T-helper 22 cell (primary cell): ENCODE measurements at places on chromosomes 11 and 22.

- no peak for DNase-seq
These were observed 88.8 kb downstream of the AMBRA1 start for GRCh38 chr11:46504817-46505613.

- DNase-seq = no peak
These were observed 191.2 kb upstream of the TBCEL start for GRCh38 chr11:120832481-120833238.

GRCh38 chr11:86314636-86315035 is 12.6 kb downstream of the HIKESHI start:
- DNase-seq = no peak

- no peak for DNase-seq
These were observed 53.7 kb downstream of the FBXO7 start for GRCh38 chr22:32528316-32528715.

DNA sequence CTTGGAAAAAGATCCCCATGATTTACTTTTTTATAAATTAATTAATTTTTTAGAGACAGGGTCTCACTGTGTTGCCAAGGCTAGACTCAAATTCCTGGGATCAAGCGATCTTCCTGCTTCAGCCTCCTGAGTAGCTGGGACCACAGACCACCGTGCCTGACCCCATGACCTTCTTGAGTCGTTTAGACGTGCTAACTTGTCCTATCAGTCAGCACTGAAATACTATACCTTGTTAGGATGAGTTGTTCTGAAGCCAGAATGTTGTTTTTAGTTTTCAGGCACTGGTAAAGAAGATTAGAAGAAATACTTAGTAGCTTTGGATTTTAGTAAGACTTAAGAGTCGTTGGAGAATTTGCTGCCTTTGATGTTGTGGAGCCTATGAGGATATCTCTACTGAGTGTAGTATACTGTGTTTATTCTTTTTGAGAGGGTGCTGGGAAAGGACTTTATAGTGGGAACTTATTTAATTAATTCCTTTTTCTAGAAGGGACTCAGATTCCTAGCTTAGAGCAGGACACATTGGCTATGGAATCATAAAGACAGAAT is 8.6 kb downstream of the HTATIP2 start:
- no peak for DNase-seq

GRCh38 chr11:31651822-31652221 is 142.3 kb downstream of the ELP4 start:
- DNase-seq = no peak

DNA sequence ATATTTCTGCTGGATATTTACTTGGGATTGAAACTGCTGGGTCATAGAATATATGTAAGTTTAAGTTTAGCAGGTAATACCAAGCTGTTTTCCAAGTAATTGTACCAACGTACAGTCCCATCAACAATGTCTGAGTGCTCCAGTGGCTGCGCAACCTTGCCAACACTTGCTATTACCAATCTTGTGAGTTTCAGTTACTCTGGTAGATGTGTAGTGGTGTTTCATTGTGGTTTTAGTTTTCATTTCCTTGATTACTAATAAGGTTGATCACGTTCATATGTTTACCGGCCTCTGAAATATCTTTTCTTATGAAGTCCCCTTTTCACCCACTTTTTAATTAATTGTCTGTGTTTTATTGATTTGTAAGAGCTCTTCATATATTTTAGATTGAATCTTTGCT is 370.6 kb upstream of the CADM1 start:
- DNase-seq = no peak

- DNase-seq = no peak
These were observed 435 bp upstream of the TAF6L start for GRCh38 chr11:62770778-62771143.

GRCh38 chr11:67303835-67304411 is 593 bp downstream of the SSH3 start:
- no peak for DNase-seq

- DNase-seq = no peak
These were observed 1.9 kb downstream of the ACR start for GRCh38 chr22:50739894-50740293.

DNA sequence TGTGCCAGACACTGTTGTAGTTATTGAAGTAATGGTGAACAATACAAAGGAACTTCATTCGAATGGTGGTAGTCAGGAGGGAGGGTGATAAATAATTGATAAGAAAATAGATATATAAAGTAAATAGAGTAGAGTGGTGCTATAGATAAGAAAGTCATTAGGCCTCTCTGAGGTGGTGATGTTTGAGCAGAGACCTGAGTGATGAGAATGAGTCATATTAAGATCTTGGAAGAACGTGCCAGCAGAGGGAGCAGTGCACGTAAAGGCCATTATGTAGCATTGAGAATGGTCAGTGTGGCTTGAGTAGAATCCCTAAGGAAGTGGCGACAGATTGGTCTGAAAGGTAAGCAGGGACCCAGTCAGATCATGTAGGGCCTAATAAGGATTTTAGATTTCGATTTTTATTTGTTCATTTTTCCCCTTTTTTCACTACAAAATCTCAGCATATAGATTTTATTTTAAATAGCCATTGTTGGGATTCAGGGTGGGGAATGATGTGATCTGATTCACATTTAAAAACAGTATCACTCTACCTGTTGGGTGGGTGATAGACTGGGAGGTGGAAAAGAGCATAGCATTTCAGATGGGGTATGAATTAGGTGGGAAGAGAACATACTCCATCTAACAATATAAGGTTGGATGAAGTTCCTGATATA is 44.7 kb downstream of the CCDC90B start:
- DNase-seq = no peak

- no peak for DNase-seq
These were observed 74.9 kb downstream of the PARVB start for GRCh38 chr22:44098966-44099530.

DNA sequence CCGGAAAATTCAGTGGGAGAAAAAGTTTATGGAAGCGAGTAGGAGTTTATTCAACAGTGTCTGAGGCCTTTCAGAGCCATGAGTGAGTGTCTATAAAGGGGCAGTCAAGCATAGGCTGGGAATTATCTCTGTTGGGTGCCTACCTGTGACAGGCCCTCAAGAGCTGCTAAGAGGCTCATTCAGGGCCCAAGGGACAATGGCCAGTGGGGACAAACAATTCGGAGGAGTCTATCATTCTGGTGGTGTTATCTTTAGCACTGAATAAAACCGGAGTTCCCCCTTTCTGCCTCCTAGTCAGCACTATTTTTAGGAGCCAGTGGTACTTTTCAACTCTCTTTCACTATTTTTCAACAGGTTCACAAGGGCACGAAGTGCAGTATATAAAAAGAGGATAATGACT is 89.5 kb upstream of the HTATIP2 start:
- no peak for DNase-seq

GRCh38 chr11:122342089-122342744 is 226.2 kb upstream of the BLID start:
- no peak for DNase-seq

- no peak for DNase-seq
These were observed 11.9 kb upstream of the OR8D2 start for GRCh38 chr11:124331873-124332272.

DNA sequence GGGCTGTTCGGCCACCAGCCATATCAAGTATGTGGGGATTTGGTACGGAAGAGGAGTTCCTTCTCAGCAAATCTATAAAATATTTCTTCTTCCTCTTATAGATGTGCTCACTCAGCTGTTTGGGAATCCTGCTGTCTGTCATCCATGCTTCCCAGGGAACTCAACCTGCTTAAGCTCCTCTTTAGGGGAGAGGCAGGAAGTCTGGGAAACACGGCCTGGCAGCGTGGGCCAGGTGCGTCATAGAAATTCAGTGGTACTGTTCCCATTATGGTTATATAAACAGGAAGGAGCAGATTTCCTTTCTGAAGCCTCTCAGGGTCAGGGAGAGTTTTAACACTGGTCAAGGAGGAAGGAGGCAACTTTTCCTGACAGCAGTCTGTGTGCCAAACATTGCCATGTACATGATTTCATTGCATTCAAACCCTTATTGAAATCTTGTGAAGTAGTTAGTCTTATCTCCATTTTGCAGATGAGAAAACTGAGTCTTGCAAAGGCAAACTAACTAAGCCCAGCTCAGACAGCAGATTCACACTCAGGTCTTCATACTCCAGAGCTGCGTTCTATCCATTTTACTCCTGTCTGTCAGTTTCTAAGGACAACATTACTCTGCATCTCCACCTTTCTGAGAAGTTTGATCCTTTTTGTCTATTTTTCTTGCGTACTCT is 35.4 kb upstream of the AMOTL1 start:
- DNase-seq = no peak

DNA sequence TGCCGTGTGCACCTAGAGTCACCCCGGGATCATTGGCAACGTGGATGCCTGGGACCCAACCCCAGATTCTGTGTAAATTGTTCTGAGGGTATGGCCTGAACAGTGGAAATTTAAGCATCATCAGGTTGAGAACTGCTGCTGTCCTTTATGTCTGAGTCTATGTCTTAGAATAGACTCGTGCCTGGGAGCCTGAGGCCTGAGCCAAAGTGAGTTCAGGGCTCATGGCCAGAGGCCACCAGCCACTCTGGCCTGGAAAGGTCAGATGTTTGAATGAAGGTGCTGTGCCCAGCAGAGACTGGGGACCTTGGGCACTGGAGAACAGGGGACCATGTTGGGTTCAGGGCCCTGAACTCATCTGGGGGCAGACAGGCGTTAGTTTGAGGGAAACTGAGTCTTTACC is 91.1 kb downstream of the MYO18B start:
- no peak for DNase-seq

GRCh38 chr11:37038911-37039310 is 440.9 kb upstream of the RAG2 start:
- no peak for DNase-seq

GRCh38 chr11:68146010-68146540 is 24.9 kb upstream of the CHKA start:
- DNase-seq = no peak

- no peak for DNase-seq
These were observed 153.0 kb upstream of the PITPNB start for GRCh38 chr22:28072066-28072465.

GRCh38 chr11:1407668-1408067 is 17.9 kb downstream of the BRSK2 start:
- DNase-seq = no peak

GRCh38 chr11:66636411-66636810 is 2.1 kb upstream of the RBM4 start:
- no peak for DNase-seq

DNA sequence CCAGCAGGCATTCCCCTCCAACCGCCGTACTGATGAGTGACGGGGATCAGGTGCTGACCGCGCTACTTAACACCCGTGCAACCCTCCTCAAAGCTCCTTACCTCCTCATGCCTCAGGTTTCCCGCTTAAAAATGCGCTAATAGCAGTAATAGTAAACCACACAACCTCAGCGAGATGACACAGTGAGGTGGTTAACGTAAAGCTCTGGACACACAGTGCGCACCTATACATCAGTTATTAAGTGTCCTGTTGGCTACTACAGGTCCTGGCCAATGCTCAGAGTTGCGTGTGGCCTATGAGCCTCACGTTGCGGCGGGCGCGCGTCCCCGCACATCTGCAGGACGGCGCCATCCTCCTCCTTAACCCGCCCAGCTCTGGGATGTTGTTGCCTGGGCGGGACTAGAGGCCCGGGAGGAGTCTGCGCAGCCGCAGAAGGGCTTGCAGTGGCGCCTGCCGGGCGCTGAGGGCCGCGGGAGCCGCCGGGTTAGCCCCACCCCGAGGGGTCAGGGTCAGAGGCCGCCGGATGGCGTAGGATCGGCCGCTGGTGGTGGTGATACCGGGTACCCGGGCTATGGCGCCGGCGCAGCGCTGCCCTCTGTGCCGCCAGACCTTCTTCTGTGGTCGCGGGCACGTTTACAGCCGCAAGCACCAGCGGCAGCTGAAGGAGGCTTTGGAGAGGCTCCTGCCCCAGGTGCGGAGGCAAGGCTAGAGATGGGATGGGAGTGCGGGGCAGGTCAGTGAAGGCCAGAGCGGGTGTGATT is at the start of gene CENATAC:
Gene CENATAC (plus strand): TSS at position 512 of the 761 bp plus-strand sequence. CDS start 60 bp downstream, at position 572.
- DNase-seq = peak; percentile 95

- DNase-seq = no peak
These were observed 349.9 kb upstream of the ANO3 start for GRCh38 chr11:25981998-25982397.

- no peak for DNase-seq
These were observed 2.1 kb downstream of the PNPLA3 start for GRCh38 chr22:43925433-43926348.

GRCh38 chr11:15258433-15259165 is 143.9 kb downstream of the INSC start:
- no peak for DNase-seq

DNA sequence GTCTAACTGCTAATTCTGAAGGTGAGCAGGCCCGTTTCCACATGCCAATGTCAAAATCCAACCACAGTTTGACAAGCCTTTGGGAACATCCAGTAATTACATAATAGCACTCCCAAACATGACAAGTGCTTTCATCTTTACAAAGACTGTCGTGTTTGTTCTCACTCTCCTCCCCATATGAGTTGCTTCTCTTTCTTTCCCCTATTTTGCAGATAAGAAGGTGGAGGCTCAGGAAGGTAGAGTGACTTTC is 55.9 kb upstream of the CD44 start:
- DNase-seq = no peak

DNA sequence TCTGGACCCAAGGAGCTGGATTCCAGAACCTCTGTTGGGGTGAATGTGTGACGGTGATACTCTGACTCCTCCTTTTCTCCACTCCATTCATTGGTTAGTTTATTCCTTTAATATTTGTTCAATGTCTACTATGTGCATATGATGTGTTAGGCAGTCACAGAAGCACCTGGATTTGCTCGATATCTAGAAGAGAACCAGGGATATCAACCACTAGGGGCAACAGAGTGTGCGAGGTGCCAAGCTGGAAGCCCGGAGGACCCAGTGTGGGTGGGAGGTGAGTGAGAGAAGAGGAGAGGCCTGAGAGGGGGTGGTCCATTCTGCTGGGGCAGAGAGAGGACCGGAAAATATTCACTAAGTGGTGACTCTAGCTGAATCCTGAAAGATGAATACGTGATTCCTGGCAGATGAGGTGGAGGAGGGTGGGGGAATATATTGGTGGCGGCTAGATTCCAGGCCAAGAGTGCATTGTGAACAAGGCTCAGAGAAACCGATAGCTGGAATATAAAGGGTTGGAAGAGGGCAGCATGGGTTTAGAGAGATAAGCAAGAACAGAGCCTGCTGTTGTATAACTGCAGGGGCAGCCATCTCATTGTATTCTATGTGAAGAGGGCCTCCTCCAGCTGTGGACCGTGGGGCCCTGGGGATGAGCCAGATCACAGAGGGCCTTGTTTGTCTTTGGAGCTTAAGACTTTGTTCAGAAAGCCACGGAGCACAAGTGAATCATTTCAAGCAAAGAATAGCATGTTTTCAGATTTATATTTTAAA is 6.9 kb upstream of the TIMP3 start:
- DNase-seq = no peak

DNA sequence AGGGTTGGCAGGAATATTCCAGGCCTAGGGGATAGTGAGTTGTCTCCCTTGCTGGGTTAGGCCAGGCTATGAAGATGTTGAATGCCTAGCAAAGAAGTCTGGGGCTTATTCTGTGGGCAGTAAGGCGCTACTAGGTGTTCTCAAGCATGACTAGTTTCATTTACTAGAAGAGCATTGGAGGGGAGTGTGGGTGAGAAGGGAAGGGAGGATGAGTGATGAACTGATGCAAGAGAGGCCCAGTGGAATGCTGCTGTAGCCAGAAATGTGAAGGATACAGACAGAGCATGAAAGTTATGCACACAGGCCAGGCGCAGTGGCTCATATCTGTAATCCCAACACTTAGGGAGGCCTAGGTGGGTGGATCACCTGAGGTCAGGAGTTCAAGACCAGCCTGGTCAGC is 33.5 kb downstream of the POU2F3 start:
- DNase-seq = no peak
